Naive B cell (primary cell): ENCODE measurements at places on chromosomes 6 and 20.
A peak's percentile ranks its signal among the peaks of the same experiment; 100 is the strongest.

DNA sequence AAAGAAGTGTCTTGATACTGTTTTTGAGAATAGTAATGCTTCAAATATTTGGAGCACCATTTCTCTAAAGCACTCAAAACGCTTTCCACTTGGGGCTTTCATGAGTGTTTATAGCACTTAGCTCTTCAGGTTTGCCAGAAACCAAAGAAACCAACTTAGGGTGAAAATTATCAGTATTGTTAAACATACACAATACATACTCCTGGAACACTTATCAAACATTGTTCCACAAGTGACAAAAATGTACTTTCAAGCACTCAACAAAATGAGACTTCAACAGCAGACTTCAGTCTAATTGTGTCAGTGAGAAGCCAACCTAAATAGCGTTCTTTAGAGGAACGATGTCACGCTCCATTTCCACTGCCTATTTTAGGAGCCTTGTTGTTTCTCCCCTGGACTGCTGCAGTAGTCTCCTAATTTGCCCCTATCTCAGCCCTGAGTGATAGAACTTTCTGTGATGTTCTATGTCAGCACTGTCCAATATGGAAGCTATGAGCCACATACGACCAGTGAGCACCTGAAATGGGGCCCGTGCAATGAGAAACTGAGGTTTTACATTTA, 461.3 kb downstream of the KIF16B start:
- peak; percentile 25 for DNase-seq

GRCh38 chr20:9392892-9393857, 121.2 kb upstream of the LAMP5 start:
- DNase-seq, result no peak

DNA sequence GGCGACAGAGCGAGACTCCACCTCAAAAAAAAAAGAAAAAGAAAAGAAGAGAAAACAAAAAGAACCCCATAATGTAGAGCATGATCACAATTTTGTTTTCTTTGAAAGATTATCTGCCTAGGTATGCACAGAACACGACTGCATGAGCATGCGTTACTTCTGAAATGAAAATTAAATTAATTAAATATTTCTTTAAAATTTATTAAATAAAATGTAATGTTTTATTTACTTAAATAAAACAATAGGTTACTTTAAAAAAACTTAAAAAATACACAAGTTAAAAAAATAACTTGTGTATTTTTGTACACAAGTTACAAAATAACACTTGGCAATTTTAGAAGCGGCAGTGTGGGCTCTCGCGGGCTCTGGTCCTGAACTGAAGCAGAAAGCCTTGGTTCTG, 107.8 kb downstream of the TFAP2A start:
- no peak for DNase-seq

- DNase-seq, result no peak
Observed at GRCh38 chr6:110542311-110543024, 66.1 kb upstream of the SLC22A16 start.

DNA sequence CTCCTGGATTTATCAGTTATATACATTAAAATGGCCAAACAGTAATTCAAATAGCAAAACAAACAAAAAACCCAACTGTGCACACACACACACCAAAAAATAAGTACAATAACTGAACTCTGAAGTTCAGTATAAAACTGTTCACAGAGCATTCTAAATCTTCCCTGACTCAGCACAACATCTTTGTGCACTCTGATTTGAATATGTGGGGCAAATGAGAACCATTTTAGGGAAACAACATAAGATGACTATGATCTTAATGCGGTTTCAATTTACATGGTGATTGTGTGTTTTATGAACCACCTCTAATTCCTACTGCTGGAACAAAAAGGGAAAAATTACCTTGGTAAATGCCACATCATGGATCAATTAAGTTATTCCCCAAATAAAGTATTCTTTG, 41.7 kb downstream of the PLAGL1 start:
- no peak for DNase-seq

DNA sequence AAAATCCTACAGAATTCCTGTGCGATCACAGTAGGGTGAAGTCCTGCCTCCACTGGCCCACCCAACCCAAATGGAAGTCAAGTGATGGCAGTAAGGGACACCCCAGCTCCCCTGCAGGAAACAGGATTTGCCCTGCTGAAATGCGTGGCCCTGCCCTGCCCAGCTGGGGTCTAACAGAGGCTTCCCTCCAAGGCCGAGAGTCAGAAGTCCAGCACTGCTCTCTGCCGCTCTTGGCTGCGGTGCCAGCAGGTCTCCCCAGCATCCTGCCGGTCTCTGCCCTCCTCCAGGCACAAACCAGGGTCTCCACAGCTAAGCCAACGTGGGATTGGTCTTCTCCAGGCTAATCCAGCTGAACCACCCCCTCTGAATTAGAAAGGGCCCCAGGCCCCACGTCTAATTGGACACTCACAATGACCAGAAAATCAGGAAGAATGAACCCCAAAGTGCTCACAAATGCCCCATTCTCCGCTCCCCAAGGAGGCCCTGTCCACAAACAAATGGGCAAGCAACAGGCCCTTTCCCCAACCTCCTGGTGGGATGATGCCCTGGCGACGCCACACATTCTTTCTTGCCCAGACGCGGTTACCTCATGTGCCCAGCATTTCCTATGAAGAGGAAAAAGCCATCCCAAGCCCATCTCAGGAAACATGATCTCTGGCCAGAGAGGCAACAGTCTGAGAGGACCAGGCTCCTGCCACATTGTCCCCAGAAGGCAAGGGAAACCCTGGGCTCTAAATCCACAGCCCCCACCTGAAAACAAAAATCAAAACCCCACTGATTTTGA, 117.2 kb downstream of the BANF2 start:
- no peak for DNase-seq

- DNase-seq, result no peak
Observed at GRCh38 chr6:152004036-152004566, 196.6 kb downstream of the ESR1 start.

GRCh38 chr6:30991891-30992290, 8.4 kb downstream of the MUC21 start:
- no peak for DNase-seq

DNA sequence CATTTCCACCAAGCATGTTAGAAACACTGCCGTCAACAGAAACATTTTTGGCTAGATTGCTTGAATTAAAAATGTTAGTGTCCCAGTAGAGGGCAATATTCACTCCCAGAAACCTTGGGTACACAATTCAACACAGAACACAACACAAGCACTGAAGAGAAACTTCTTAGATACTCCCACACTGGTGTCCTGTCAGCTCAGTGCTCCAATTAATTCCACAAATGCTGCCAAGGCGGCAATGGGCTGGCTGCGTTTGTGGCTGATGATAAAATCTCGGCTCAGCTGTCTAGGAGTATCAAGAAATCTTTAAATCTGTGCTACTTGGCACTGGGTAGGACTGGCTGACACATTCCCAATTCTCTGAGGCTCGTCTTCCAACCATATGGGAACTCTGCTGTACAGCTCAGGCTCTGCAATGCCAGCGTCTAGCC, 39.3 kb downstream of the BEND3 start:
- DNase-seq, result no peak

- DNase-seq, result no peak
Observed at GRCh38 chr6:41352396-41352795, 17.0 kb downstream of the NCR2 start.

DNA sequence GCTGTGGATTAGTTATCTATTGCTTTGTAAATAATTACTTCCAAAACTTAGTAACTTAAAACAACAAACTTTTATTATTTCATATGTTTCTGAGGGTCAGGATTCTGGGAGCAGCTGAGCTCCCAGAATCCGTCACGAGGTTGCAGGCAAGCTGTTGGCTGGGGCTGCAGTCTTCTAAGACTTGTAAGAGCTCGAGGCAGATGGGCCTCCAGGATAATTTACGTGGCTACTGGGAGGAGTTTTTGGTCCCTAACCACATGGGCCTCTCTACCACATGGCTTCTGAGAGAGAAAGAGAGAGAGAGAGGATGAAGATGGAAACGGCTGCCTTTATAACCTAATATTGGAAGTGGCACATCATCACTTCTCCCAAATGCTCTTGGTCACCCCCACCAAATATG, 64.9 kb upstream of the SULF2 start:
- no peak for DNase-seq

GRCh38 chr20:37194621-37195417, 15.5 kb upstream of the MROH8 start:
- DNase-seq, result no peak

GRCh38 chr6:144893680-144894151, 608.6 kb downstream of the UTRN start:
- no peak for DNase-seq

GRCh38 chr6:36235309-36235708, 34.6 kb upstream of the PNPLA1 start:
- no peak for DNase-seq

- DNase-seq, result no peak
Observed at GRCh38 chr20:20317195-20317594, 50.7 kb upstream of the INSM1 start.

DNA sequence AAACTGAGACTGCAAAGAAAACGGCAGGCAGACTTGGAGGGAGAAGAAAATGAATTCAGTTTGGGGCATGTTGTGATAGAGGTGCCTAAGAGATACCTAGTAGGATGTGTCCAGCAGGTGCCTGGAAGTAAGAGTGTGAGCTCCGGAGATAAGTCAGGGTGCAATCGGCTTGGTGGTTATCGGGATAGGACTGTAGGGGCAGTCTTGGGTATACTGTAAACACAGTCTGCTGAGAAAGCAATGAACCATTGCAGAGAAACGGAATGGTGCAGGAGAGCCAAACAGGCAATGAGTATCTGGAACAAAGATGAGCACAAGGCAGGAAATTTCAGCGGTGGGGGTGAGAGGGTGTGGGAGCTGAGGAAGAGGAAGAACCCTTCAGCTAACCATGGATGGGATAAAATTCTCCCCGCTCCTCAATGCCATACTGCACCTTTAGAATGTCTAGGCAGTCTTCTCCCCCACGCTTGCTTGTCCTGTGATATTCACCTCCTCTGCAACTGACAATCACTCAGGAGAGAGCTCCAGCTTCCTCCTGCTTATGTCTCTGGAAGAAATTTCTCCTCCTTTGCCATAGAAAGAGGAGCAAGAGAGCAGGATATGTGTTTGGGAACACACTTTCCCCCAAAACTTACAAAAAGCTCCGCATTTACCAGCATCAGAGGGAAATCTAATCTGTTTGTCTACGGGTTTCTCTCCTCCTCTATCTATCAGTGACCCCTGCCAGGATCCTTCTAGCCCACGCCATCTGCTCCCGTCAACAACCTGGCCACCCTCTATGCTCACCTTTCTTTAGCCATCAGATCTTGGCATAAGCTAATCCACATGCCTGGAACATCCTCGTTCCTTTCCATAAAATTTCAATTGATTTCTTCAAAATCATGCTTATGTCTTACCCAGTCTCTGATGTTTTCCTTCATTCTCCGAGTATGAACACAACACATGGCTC, 381.7 kb upstream of the JARID2 start:
- DNase-seq, result no peak

GRCh38 chr6:126628125-126628524, 288.2 kb downstream of the CENPW start:
- no peak for DNase-seq

- no peak for DNase-seq
Observed at GRCh38 chr6:111758608-111759329, 114.5 kb downstream of the FYN start.

GRCh38 chr20:25061821-25062530, 4.0 kb upstream of the ACSS1 start:
- no peak for DNase-seq

GRCh38 chr20:26276554-26277210, 580.0 kb upstream of the ZNF337 start:
- no peak for DNase-seq

- DNase-seq, result no peak
Observed at GRCh38 chr6:97095311-97095850, 170.9 kb downstream of the KLHL32 start.

DNA sequence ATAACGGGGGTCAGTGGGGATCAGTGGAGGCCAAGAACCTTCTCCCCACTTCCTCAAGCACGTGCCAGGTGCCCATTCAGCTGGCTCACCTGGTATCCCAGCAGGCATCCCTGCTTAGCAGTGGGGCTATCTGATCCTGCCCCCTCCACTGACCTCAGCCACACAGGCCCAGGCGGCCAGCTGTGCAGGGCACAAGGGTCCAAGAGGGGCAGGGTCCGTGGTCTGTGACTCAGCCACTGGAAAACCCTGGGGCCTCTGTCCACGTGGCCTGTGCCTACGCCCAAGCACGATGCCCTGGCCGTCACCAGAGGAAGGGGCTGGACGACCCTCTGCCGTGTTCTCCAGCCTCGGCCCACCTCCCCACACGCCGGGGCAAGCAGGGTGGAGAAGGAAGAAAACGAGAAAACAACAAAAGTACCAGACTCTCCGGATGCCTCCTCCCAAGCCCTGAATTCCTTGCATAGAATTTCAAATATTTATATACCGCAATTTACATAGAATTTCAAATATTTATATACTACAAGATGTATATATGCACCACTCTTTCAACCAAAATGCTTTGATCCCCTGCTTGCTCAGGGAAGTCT, 12.1 kb downstream of the PXDC1 start:
- DNase-seq, result no peak

DNA sequence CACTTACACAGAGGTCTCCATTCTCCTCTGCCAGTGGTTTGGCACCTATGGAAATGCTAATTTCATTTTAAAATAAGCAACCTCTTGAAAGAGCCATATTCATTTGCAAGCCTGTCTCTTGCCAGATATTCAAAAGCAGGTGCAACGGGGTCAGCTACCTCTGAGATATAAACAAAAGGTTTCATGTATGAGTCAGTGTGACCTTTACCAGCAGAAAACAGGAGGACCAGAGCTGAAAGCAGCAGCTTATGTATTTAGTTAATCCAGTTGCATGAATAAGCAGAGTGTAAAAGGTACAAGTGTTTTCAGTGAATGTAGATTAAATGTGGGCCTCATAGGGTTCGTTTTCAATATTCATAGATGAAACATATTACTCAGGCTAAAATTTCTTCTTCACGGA, 56.0 kb downstream of the TENT5A start:
- no peak for DNase-seq

DNA sequence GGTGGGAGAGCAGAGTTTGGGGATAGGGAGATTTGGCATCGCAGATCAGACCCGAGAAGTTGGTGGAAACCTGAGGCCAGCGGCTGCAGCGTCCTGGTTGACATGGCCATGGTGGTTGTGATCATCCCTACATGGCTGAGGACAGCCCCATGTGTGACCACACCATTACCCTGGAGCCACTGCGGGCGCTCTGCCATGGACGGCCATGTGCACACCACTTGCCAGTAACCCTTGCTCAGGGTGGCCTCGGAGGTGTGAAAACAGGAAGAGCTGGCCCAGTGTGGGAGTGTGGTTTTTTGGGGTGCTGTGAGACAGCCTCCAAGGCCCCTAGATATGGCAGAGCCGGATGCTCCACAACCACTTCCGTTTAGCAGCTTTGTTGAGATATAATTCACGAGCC, 64.4 kb downstream of the TMEM242 start:
- DNase-seq, result no peak

DNA sequence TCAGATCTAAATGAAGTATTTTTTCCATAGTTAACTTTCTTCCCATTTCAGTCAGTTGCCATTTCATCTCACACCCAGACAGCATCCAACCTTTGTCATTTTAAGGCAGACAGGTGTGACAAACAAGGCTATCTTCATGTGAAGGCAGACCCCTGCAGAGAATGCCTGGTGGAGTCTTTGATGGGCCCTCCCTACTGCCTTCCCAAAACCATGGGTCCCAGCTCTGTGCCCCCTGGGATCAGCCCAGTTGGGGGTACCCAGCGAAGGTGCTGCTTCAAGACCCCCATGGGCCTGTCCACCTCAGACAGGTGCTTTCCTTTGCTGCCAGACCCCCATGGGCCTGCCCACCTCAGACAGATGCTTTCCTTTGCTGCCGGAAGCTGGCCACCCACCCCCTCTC, 28.3 kb upstream of the ID1 start:
- DNase-seq, result no peak
